Hematopoietic multipotent progenitor cell treated with erythropoietin and hydrocortisone succinate and interleukin-3 and kit ligand, for 4 days (in vitro differentiated cells): ENCODE measurements at places on chromosomes 16 and 17.

DNA sequence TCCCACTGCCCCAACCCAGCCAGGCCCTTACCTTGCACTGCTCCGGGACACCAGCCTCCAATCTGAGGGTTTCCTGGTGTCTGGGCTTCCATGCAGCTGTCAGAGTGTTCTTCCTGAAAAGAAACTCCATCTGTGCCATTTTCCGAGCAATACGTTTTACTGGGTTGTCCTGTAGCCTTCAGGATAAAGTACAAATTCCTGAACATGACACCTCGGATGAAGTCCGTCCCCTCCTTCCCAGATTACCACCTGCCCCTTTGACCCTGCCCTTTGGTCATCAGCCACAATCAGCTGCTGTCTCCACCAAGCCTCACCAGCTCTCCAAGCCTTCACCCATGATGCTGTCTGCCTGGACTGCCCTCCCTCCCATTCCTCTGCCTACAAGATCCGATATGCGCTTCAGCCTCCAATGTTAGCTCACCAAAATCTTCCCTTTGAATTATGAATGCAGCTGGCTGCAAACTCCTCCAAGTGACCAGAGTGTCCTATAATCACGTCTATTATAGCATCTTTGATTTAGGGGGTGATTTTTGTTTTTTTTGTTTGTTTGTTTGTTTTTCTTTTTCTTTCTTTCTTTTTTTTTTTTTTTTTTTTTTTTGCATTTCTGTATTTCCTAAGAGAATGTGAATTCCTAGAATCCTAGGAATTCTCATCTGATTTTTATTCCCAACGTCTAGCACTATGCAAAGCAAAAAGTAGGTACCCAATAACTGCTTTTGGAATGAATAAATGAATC, 60.6 kb upstream of the KIFC3 start:
- DNase-seq: no peak

DNA sequence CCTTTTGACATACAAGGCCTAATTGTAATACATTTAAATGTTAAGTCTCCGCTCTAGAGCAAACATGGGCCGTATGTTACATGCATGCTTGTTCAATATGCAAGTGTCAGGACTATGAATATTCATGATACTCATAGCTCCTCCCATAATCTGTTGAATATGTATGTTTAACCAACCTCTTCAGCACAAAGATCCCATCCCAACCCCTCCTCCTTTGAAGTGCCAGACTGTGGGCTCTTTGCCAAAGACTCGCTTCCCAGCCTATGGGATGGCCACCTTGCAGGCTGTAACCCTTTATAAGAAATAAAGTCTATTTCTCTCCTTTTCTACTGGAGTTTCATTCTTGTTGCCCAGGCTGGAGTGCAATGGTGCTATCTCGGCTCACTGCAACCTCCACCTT, 156.2 kb downstream of the ABCC12 start:
- no peak for DNase-seq

DNA sequence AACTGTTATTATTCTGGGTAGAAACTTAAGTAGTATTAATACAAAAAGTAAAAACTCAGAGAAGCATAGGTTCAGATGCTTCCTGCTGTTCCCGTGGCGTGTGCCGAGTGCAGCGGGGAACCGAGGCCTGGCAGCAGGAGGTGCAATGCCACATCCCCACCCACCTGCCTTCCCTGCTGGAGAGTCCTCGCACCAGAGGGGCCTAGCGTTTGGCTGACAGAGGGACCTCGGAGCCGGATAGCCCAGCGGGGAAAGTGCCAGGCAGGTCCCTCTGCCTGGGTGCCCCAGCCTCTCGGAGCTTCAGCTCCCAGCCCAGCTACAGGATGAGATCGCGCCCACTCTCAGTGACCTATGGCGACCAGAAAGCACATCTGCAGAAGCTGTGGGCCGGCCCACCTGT, 169.6 kb upstream of the GSE1 start:
- no peak for DNase-seq

GRCh38 chr17:7774055-7774521, 56.5 kb downstream of the DNAH2 start:
- peak; percentile 10 for DNase-seq

GRCh38 chr16:87447323-87447722, 45.5 kb downstream of the ZCCHC14 start:
- DNase-seq: no peak

DNA sequence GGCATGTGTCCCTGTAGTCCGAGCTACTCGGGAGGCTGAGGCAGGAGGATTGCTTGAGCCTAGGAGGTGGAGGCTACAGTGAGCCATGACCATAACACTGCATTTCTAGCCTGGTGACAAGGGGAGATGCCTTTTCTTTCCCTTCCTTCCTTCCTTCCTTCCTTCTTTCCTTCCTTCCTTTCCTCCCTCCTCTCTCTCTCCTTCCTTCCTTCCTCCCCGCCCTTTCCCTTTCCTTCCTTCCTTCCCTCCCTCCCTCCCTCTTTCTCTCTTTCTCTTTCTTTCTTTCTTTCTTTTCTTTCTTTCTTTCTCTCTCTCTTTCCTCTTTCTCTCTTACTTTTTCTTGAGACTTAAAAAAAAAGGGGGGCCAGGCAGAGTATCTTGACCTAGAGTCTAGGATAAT, 3.1 kb upstream of the CEP20 start:
- DNase-seq: no peak

DNA sequence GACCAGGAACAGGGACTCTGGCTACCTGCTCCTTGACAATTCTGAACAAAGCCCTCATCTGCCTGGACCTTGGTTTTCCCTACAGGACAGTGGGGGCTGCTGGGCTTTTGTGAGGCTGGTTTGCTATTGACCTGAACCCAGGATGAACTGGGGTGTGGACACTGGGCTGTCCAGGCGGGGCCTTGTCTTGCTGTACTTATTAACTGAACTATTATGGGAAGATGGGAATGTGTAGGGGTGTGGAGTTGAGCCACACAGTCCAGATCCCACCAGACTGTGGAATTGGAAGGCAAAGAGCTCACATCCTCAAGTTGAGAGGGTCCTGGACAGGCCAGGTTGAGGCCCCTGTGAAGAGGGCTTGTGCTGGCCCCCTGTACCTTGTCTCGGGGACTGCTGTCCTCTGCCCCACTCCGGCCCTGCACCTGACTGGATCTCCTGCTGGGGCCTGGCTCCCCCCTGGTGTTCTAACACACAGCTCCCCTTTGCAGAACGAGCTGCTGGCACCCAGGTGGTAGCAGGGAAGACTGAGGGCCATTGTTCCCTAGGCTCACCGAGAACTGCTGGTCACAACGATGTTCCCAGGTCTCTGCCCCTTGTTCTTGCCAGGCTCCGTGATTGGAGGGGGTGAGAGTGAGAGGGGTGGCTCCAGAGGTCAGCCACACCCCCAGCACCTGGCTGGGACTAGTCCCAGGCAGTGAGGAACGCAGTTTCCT, 51.8 kb upstream of the CDC42EP4 start:
- no peak for DNase-seq

GRCh38 chr16:84680843-84681629, 18.8 kb upstream of the USP10 start:
- no peak for DNase-seq

GRCh38 chr17:66776999-66777688, 57.8 kb upstream of the CACNG5 start:
- DNase-seq: no peak

- DNase-seq: no peak
Observed at GRCh38 chr17:33234930-33235685, 58.0 kb downstream of the ASIC2 start.
